ENCODE measurements at places on chromosomes 2 and 18.

DNA sequence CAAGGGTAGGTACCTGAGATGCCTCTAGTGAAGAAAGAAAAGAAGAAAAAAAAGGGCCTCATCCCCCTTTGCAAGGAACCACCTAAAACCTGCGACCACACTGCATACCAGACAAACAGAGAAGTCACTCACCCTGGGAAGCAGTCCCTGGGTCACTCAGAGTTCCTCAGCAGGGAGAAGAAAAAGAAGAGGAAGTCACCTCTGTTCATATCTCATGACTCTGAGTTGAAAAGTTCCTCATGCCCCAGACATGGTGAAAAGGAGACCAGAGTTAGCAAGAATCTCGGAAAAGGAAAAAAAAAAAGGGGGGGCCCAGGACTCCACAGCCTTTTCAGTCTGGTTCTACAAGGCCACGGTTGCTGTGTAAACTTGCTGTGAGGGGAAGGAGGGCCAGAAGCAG is 478.4 kb upstream of the NRXN1 start:
- peak; percentile 35 for DNase-seq

- DNase-seq, result no peak
Observed at GRCh38 chr2:103164748-103165147, 402.9 kb downstream of the TMEM182 start.

DNA sequence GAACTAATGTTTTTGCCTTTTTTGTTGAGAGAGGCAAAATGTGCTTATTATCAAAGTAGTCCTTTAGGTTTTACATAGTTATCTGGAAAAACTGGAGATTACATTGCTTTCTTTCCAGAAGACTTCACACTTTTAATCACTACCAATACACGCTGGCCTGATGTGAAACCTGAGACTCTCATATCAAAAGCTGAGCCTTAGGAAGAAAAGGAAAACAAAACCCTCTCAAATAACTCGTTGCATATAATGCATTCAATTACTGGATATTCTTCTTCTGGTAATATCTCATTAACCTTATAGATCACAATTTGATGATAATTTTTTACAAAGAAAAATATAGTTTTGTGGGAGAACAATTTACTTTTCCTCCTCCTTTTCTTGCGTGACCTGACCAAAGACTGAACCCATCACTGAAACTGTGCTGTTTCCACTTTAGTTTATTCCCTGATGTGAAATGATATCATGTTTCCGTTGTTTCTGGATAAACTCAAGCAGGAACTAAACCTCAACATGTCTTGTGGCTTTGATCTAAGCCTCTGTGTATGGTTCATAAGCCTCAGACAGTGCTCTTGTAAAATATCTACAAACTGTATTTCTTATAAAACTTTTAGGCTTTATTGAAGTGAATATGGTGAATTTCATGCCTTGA is 332.4 kb downstream of the GULP1 start:
- no peak for DNase-seq

DNA sequence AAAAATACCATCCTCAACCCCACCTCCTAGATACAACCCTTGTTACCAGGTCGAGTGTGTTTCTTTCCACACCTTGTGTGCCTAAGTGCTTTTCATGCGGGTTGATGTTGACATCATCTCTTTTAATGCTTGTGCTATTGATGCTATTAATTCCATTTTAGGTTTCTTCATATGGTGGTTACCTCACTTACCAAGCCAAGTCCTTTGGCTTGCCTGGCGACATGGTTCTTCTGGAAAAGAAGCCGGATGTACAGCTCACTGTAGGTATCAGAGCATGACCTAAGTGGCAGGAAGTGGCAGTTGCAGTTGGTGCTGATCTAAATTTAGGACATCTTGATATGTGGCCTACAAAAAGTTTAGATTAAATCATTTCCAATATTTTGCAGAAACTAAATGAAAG is 149.9 kb upstream of the TTC39C start:
- DNase-seq, result no peak

DNA sequence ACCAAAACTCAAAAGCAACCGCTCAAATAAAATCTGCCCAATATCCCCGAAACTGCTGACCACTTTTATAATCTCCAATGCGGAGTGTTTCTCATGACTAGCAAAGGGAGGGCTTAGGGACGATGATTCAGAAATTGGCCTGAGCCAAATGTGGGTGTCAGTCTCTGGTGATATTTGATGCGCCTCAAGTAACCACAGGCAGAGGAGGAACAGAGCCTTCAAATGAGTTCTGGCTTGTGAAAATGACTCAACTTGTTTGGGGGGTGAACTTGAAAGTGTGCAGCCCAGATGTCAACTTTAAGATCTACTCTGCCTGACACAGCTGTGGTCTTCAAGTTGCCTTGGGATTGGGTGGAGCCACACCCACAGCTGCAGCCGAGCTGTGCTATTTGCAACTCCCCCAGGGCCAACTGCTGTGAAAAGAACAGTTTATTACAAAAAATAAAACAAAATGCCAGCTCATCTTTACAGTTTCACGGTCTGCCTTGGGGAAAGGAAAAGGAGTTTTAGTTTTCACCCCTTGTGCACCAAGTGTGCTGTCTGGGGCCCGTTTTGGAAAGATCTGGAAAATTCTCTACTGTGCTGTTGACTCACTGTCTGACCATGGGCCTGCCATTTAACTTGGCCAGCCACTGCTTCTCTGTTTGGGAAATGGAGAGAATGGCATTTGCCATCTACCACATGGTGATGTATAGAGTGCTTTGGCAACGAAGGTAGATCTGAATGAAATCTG is 222.1 kb downstream of the MTX2 start:
- no peak for DNase-seq

DNA sequence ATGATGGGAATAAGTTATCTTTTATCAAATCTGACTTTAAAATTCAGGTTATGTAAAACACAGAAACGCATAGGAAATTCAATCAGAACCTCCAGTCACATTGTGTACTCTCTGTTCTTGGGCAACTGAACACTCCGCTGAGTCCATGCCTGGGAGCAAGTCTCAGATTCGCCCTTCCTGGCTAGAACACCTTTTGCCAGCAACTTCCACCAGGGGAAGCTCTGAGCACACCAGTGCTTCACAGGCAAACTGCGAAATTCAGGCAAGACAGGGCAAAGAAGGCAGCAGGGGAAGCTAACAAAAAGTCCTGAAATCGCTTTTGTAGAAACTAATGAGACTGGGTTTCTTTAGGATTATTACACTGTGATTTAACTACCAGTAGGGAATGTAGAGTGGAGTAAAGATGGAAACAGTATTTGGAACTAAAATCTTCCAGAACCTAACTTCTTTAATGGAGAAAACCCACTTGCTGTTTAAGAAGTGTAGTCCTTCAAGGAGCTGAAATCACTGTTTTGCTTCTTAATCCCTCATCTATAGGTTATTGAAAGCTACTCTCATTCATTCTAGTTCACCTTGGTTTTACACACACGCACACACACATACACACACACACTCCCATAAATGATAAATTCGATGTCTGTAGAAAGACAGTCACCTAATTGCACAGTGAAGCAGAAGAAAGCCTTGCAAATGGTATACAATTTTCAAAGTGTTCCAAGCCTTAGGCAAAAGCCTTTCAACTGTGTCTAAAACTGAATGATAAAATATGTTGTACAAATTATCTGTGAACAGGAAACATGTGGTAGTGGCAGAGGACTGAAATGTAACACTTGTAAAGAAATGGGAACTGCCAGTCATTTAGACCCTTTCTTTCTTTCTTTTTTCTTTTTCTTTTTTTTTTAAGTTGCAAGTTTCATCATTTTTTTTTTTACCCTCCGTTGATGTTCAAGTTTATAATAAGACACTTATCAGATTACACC is 214.5 kb downstream of the TMEM182 start:
- peak; percentile 76 for DNase-seq

- DNase-seq, result no peak
Observed at GRCh38 chr18:32507093-32507492, 36.4 kb upstream of the GAREM1 start.

GRCh38 chr2:219636144-219636915 is 8.9 kb downstream of the SLC4A3 start:
- no peak for DNase-seq
